Posterior vena cava (tissue), 2 donors: ENCODE measurements at places on chromosomes 5 and 9. TPM values are rescaled to one million over a fixed set of nuclear protein-coding genes. Genes with fewer than 3 reads are reported as not detected.

LRRC19 gene
- not detected for total RNA-seq

CMYA5 gene
- total RNA-seq: 2.6 TPM

FAM120A gene
- total RNA-seq: 94.8 TPM

SEC24A gene
- total RNA-seq: 22.2 TPM

NOXA1 gene
- total RNA-seq: 2.7 TPM

ABLIM3 gene
- 45.4 TPM for total RNA-seq

DNA sequence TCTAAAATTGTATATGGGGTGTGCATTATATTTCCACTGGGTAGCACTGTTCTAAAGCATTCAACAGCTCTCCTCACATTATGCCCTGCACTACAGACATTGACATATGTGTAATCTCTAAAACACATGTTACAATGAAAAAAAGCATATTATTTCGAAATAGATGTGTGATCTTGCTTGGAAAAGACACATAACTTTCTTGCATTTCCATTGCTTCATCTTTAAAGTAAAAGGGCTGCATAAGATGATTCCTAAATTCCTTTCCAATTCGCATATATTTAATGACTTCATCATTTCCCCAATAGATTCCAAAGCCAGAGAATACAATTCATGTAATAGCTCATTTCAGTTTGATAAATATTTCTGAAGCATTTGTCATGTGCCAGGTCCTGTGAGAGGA lies 566.9 kb downstream of the PDE4D start:
- DNase-seq: no peak

DNA sequence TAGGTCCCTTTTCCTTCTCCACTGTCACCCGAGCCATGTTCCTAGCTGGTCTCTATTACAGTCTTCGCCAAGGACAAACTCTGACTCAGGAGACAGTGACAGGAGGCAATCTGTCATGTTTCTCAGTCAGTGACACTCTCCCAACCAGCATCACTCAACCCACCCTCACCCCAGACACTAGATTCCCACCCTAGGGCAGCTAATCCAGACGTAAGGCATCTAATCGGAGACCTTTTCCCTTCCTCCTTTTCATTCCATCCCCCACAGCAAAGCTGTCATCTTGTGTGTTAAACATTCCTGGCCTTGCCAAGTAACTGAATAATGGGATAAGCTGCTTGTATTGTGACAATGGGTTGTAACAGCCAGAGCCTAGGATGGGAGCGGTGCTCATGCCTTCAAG lies 95.2 kb downstream of the SNX18 start:
- no peak for DNase-seq

DNA sequence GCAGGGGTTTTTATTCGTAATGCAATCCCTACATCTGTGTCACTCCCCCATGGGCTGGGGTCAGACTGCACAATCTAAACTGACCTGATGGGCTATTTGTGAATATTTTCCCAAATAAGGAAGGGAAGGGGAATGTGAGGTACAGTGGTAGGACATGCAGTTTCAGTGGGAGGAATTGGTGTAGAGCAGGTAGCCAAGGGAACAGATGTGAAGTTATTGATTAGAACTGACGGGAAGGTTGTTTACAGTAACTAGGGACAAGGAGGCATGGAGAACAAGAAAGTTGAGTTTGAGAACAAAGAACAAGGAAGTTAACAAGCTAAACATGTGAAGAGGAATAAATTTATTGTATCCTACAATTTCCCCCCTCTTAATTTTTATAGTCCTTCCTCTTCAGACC lies 104.8 kb downstream of the CFAP95 start:
- no peak for DNase-seq

- DNase-seq: no peak
Measured at GRCh38 chr5:11791792-11792191, 112.5 kb downstream of the CTNND2 start.

- DNase-seq: peak; percentile 68
Measured at GRCh38 chr9:130626249-130626996, 38.0 kb upstream of the PRDM12 start.

DNA sequence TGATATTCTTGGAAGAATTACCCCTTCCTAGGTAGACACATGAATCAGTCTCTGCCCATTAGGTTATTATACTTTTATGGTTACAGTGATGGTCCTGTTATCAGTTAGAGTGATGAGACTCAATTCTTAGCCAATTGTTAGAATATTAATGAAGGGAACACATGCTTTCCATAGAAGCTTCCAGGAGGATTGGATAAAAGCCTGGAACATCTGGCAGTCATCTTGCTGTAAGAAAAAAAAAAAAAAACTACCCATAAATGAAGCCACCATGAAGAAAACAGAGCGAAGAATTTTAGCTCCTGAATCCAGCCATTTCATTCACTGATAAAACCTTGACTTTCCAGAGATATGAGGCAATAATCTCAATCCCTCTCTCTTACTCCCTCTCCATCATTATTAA lies 262.5 kb upstream of the GRIN3A start:
- no peak for DNase-seq

GRCh38 chr5:38258319-38259061 lies at the start of gene EGFLAM:
TSS of gene EGFLAM (plus strand) at chr5:38258559. CDS start at chr5:38258755, 196 bp downstream.
- DNase-seq: peak; percentile 83

GRCh38 chr5:38376404-38376803 lies 118.0 kb downstream of the EGFLAM start:
- no peak for DNase-seq

GRCh38 chr5:153632748-153633290 lies 142.3 kb downstream of the GRIA1 start:
- DNase-seq: no peak

DNA sequence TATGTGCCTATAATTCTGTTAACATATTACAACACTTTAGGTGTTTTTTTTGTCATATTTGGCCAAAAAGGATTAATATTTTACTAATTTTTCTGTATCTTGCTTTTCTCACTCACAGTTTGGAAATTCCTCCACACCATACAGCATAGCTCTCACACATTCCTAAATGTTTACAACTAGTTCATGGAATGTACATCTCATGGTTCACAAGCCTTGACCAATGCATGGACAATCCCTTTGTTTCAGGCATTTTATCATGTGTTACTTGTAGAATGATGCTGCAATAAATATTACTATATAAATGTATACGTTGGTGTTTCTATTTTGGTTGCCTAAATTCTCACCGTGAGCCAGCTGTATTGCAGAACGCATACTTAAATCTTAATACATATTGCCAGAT lies 80.5 kb upstream of the SPATA31C2 start:
- no peak for DNase-seq

DNA sequence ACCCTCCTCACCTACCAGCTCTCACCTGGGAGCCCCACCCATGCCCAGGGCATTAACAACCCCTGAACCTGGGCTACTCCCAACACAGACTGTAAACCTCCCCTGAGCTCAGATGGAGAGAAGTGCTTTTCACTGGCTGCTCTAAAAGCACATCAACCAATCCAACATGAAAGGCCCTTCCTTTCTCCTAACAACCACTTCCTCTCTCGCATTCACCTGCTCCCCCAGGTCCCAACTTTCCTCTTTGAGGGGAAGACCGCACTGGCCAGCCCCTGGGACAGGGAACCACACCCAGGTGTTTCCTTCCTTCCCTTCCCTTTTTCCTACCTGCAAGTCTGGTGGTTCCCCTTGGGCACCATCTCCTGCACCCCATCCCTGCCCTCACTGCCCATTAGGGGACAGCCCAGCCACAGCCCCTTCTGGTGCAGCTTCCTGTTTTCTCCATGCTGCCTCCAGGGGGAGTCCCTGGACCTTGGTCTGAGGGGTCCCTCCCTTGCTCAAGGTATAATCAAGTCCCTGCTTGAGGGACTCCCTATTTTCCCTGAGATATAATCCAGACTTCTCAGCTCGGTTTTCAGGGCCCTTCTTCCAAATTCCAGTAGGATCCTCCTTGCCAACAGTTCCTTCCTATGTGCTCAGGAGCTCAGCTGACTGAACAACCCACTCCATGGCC lies 30.5 kb upstream of the DAB2IP start:
- DNase-seq: no peak

GRCh38 chr5:142770650-142771609 lies 753 bp downstream of the ARHGAP26 start:
- DNase-seq: peak; percentile 89

DNA sequence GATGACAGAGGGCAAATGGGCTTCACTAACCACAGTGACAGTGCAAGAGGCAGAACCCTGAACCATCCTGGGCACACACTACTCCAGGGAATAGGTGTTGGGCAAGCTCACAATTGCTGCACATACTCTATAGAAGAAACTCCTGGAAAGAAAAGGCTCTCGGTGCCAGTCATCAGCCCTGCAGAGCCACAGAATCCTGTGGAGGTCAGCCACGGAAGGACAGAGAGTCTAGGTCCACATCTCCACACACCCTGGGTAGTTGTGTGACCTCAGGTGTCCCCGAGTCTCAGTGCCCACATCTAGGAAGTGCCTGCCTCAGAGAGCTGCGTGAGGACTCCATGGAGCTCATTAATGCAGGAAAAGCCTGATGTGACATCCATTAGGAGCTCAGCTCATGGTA lies 16.0 kb upstream of the ANGPTL2 start:
- no peak for DNase-seq

DNA sequence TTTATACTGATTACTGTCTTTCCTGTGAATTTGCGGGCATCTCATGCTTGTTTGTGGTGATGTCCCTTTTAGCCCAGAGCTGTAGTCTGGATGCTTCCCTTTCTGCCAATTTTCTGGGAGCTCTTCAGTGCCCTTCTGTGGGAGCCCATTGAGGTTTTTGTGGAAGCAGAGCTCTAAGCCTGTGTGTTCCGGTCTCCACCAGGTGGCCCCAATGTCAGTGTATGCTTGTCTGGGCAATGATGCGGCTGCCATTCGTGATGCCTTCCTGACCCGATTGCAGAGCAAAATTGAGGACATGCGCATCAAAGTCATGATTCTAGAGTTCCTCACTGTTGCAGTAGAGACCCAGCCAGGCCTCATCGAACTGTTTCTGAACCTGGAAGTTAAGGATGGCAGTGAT lies 35.1 kb downstream of the SH3GLB2 start:
- no peak for DNase-seq

DNA sequence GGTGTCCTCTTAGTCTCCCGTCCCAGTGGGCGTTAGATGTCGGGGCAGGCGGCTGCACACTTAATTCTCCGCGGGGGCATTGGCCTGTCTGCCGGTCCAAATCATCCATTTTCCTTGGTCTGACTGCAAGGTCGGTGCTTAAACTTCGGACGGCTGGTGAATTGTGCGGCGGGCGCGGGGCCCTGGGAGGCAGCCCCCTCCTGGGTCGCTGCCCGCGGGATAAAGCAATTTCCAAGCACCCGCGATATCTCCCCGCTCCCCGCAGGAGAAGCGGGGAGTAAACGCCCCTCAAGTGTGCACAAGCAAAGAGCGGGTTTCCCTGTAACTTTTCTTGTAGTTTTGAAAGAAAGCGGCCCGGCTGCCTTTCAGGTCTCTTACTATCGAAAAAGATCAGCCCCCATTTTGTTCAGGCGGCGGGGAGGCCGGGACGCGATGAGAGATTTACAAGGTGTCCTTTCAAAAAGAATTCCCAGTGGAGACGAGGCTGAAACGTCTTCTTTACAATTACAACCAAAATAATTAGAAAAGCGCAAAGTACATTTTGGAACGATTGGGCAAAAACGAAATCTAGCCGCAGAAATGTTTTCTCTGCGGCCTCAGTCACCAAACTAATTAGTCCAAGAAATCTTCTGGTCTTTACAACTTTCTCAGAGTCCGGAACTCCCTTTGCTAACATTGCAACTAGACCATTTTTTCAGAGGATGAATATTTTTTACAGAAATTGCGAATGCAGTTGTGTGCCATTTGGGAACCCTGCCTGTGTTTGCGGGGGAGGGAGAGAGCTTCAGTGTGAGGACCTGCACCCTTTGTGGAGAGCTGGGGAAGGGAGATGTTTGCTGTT lies 1.8 kb downstream of the IRX1 start:
- DNase-seq: no peak

DNA sequence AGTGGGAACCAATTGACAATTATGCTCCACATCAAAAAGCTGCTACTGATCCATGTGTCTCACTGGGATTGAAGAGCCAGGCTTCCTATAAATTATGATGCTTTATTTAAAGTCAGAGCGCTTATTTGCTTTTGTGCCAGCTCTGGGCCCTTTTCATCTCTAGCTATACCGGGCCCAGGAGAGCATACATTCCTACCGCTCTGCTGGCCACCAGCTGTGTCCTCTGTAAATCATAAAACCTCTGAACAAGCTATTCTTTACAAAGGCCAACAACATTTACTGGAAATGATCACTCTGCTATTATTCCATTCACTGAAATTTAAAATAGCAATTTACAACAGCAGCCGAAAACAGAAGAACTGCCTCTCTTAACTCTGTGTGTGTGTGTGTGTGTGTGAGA lies 86.6 kb downstream of the ZNF608 start:
- DNase-seq: no peak

- DNase-seq: no peak
Measured at GRCh38 chr5:59592101-59592500, 301.4 kb downstream of the PDE4D start.

GRCh38 chr5:73388306-73388684 lies 60.3 kb downstream of the FOXD1 start:
- no peak for DNase-seq

GRCh38 chr5:26295541-26295940 lies 742.8 kb downstream of the CDH9 start:
- no peak for DNase-seq

- DNase-seq: no peak
Measured at GRCh38 chr9:81989700-81990099, 1.1 kb downstream of the SPATA31D1 start.

GRCh38 chr5:74977471-74977870 lies 74.9 kb downstream of the GCNT4 start:
- no peak for DNase-seq

- no peak for DNase-seq
Measured at GRCh38 chr5:123448017-123448617, 24.9 kb upstream of the CEP120 start.

GRCh38 chr9:108933718-108934322 lies at the start of gene ELP1:
TSS of gene ELP1 (minus strand) at chr9:108934124. CDS start at chr9:108931146, 2,978 bp downstream.
- peak; percentile 98 for DNase-seq

- no peak for DNase-seq
Measured at GRCh38 chr9:123113185-123113584, 79.7 kb downstream of the GPR21 start.

GRCh38 chr5:5198135-5198534 lies 58.0 kb downstream of the ADAMTS16 start:
- DNase-seq: no peak

GRCh38 chr9:94973451-94973941 lies 247.0 kb downstream of the AOPEP start:
- DNase-seq: no peak

GRCh38 chr9:90259311-90260246 lies 383.0 kb downstream of the DIRAS2 start:
- DNase-seq: no peak

GRCh38 chr5:160064995-160065614 lies 54.1 kb downstream of the PWWP2A start:
- no peak for DNase-seq
